ENCODE measurements at places on chromosomes 12 and 14.

- no peak for DNase-seq
Measured at GRCh38 chr14:99435327-99435726, 45.3 kb downstream of the SETD3 start.

DNA sequence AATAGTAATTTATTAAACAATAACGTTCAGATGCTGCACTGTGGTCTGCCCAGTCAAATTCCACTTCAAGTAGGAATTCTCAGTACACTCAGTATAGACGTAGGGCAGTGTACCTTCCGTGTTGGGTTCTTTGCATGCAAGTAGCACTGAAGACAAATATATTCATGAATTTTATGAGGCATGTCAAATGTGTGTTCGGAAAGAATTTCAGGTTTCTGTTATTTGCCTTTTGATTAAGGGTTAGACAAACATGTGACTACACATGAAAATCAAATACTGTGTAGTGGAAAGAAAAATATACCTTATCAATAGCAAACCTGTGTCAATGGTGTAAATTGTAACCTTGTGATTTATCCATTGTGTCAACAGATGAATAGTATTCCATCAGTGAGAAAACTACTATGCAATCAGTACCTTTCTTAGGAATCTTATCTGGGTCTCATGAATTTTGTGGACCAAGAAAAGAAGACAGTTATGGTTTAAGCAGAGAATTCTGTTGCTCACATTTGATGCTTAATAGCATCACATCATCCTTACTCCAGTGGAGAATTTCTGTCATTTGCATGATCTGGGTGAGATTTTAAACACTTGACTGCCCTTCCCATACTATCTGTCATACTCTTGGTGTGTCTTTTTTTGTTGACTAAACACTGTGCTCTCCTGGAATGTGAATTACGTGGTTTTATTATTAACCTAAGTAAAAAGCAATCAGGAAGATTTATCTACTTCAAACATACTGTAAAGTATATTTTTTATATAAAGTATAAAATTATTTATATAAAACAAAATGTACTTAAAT, 13.3 kb downstream of the TMEM260 start:
- no peak for DNase-seq

GRCh38 chr14:67019796-67020195, 169.4 kb upstream of the GARIN2 start:
- no peak for DNase-seq

GRCh38 chr14:101772770-101773169, 11.3 kb downstream of the PPP2R5C start:
- no peak for DNase-seq

DNA sequence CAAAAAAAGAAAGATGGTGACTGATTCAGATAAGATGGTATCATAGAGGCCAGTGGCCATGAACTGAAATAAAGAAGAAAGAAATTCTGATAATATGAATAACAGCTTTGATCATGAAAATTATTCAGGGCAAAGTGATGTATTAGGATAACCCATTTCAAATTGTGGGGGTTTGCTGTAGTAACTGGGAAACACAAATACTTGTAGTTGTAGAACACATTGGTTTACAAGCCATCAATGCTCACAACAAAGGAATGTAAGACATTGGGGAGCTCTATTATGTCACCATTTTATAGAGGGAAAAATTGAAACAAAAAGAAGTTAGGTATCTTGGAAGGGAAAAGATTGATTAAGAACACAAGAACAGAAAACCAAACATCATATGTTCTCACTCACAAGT, 140.4 kb upstream of the FRMD6 start:
- no peak for DNase-seq

- DNase-seq: no peak
Measured at GRCh38 chr12:21881965-21882364, 59.3 kb downstream of the ABCC9 start.

GRCh38 chr12:51846911-51847642, 1.4 kb downstream of the FIGNL2 start:
- no peak for DNase-seq

- no peak for DNase-seq
Measured at GRCh38 chr12:131095826-131096680, 142.3 kb downstream of the ADGRD1 start.

- no peak for DNase-seq
Measured at GRCh38 chr12:75666939-75667334, 155.5 kb upstream of the KRR1 start.

Measured in NCI-H2081 treated with DMSO at 0.1 percent for 48 hours (cell line).